GM13977 (cell line): ENCODE measurements at places on chromosomes 3 and 15.

DNA sequence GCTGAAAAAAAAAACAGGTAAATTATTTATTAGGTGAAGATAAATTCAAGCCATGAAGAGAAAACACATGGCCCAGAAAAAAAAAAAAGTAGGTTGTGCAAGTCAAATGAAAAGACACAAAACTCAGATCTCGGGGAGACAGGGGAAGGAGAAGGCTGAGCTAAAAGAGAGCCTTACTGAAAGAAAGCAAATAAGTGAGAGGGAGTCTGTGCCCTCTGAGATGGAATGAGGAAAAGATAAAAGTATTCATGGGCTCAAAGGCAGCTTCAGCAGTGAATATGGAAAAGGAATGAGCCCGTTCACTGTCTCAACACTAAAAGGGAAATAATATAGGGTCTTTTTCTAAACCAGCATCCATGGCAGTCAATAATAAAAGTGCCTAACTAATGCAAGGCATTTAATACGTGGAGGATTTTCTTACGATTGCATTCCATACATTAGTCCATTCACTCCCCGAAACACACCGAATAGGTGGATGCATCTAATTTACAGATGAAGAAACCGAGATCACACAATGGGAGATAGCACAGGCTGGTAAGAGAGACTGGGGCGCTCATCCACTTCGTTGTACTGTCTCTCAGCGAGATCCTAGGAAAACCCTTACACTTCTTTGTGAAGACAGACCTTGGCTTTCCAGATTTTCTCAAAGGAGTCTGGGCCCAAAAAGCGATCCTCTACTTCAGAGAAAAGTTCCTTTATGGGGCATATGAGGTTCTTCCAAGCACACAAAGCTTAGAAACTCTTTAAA lies 1.1 kb downstream of the TFDP2 start:
- no peak for DNase-seq

DNA sequence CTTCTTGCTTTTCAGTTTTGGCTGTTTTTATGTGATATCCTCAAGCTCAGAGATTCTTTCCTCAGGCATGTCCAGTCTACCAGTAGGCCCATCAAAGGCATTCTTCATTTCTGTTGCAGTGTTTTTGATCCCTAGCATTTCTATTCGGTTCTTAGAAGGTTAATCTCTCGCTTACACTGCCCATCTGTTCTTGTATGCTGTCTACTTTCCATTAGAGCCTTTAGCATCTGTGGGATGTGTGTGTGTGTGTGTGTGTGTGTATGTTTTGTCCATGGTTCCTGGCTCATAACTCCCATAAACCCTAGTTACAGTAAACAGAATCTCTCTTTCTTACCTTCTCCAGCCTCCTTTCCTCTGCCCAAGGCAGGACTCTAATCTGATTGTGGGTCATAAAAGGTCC lies 5.1 kb upstream of the SLC22A13 start:
- no peak for DNase-seq

GRCh38 chr15:89632563-89633430 lies 22.5 kb downstream of the KIF7 start:
- DNase-seq: peak; percentile 21

DNA sequence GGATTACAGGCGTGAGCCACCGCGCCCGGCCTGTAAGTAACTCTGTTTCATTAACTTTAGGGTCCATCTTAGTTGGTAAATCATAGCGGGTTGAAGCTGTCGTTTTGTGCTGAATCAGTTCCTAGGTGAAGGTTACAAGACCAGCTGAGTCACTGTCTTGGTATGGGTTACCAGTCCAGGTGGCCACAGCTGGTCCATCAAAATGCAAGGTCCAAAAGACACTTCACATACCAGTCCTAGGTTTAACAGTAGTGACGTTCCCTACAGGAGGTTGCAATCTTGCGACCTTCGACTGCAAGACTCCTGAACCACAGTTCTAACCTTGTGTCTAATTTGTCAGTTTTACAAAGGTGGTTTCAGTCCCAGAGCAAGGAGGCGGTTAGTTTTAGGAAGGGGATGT lies 160.1 kb upstream of the ATP10A start:
- no peak for DNase-seq

DNA sequence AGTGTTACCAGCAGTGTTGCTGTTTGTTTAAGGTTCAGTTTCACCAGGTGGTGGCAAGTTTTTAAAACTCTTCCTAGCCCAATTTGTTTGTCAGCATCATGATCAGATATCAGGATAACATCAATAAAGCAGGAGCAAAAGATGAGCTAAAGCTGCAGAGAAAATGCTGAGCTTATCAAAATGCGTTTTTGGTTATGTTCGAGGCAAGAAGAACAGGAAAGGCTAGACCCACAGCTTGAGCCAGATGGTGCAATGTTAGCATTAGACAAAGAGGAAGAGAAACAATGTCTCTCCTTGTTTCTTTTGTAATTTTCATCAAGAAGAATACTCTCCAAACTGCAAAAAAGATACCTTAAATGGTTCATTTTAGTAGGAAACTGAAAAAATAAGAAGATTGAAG lies 66.2 kb downstream of the THRB start:
- no peak for DNase-seq

DNA sequence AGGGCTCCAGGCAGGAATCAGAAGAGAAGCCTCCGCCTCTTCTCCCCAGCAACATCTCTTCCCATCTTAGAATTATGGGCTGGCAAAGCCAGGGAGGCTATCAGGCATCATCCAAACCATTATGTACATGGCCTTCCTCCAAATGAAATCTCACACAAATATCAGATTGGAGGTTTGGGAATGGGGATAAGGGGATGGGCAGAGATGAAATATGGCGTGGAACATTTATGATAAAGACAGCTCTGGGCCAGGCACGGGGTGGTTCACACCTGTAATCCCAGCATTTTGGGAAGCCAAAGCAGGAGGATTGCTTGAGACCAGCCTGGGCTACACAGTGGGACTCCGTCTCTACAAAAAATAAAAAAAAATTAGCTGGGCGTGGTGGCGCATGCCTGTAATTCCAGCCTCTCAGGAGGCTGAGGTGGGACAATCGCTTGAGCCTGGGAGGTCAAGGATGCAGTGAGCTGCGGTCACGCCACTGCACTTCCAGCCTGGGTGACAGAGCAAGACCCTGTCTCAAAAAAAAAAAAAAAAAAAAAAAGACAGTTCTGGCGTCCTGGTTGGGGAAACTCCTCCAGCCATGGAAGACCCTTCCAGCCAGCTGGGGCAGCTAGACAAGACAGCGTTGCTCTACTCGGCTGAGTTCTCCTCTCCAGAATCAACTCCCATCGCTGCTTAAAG lies 36.6 kb downstream of the CPN2 start:
- no peak for DNase-seq

GRCh38 chr3:115520651-115521245 lies 102.6 kb upstream of the GAP43 start:
- DNase-seq: no peak

DNA sequence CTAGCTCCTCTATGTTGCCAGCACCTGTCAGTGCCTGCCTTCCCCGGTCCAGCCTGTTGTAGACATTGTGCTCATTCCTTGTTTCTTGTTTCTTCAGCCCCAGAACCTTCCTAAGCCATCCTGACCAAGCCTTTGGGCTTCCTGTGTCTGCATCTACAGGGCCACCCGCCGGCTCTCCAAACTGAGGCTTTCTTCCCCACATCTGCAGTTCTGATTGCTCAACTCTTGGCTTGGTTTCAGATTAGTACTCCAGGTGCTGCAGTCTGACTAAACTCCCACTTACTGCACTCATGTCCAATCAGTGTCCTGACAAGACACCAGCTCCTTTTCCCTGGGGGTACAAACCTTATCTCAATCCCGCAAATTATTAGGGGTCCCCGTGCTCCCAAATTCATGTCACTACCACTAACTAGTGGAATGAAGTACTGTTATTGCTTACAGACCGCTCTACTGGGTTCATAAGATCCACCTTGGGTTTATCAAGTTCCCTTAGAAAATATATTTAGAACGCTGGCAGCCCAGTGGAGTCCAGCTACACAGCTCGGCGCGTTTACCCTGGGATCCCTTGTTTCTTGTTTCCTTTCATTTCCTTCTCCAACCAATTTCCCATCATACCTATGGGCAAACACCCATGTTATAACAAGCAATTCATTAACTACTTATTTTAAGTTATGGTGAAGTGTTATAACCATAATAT lies 114.2 kb upstream of the TJP1 start:
- DNase-seq: no peak

DNA sequence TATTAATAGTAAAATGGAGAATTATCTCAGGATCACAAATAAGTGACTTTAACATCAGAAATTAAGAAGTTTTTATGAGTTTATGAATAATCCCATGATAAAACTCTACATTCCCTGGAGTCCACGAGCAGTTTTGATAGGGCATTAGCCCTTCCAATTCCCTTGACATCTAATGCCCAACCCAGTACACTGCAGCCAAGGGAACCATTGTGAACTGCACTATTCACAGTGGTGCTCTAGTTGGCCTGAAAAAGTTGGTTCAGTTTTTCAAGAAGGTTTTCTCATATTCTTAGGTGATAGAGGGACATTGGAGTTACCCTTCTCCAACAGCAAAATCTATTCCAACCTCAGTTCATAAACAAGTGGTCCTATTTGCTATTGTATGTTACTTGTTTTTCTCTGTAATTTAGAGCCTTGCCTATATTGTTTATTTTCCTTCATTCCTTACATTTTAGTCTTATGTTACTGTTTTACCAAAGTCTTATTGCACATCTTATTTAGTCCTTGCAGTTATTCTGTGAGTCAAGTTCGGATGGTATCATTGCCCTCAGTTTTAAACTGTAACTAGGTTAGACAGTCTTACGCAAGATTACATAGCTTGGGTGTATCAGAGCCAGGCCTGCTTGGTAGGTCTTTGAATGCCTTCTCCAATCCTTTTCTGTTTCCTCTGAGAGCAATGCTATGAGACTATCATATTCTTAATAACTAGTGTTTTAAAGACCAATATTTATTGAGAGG lies 57.9 kb upstream of the SAMMSON start:
- no peak for DNase-seq

- DNase-seq: no peak
Observed at GRCh38 chr15:69380100-69380725, 33.9 kb upstream of the KIF23 start.

- no peak for DNase-seq
Observed at GRCh38 chr15:42033214-42033873, 12.5 kb upstream of the PLA2G4E start.

GRCh38 chr3:140145528-140145927 lies 210.5 kb downstream of the CLSTN2 start:
- no peak for DNase-seq

- no peak for DNase-seq
Observed at GRCh38 chr3:195209083-195209846, 61.7 kb downstream of the XXYLT1 start.

DNA sequence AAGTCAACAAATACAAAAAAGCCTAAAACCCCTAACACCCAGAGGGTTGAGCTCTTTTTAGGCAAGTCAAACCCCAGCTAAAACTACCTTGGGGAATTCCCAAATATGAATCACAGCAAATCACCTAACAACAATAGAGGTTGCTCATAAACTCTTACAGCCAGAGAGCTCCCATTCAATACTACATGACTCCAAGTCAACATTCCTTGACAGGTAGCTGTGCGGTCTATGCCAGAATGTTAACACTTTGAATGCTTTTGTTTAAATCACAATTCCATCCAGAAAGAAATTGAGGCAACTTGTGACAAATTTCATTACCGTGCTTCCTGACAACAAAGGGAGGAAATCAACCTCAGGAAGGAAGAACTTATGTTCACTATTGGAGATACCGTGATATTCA lies 7.5 kb upstream of the UACA start:
- DNase-seq: peak; percentile 21

DNA sequence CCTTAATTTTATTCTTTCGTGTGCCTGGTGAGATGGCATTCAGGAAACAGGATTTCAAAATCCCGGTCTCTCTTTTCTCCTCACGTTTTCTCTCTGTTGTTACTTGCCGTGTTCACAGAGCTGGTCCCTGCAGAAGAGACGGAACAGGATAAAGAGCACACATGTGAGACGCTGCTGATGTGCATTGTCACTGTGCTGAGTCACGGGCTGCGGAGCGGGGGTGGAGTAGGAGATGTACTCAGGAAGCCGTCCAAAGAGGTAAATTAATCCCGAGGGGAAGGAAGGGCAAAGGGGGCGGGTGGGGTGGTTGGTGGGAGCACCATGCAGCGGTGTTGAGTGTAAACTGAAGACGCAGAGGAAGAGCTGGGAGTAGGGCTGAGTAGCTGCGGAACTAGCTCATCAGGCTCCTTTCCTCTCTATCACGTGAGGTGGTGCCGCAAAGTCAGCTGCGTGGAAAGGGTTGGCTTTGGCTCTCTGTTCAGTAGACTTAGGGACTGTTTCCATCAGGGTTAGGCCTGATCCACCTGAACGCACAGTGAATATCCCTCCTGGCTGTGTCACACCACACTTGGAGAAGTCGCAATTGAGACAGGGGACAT lies 164.8 kb upstream of the BHLHE40 start:
- DNase-seq: no peak

- no peak for DNase-seq
Observed at GRCh38 chr3:4689021-4689420, 195.9 kb downstream of the ITPR1 start.

- no peak for DNase-seq
Observed at GRCh38 chr15:60371175-60372051, 26.4 kb downstream of the ANXA2 start.

DNA sequence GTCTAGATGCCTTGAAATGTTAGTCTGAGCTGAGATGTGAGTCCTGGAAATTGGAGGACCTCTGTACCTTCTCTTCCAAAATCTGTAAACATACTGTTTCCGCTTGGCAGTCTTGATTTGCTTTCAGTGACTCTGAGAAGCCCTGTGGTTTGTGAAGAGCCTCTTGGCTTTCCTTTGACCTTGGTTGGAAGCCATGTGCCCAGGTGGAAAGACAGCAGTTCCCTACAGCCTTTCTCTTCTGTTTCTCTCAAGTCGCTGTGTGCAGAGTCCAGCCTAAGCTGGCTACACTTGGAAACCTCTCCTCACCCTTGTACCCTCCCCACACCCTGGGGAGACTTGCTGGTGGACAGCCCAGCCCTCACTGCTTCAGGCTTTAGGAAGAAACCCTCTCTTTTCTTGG lies 129.8 kb upstream of the CTDSPL start:
- no peak for DNase-seq

DNA sequence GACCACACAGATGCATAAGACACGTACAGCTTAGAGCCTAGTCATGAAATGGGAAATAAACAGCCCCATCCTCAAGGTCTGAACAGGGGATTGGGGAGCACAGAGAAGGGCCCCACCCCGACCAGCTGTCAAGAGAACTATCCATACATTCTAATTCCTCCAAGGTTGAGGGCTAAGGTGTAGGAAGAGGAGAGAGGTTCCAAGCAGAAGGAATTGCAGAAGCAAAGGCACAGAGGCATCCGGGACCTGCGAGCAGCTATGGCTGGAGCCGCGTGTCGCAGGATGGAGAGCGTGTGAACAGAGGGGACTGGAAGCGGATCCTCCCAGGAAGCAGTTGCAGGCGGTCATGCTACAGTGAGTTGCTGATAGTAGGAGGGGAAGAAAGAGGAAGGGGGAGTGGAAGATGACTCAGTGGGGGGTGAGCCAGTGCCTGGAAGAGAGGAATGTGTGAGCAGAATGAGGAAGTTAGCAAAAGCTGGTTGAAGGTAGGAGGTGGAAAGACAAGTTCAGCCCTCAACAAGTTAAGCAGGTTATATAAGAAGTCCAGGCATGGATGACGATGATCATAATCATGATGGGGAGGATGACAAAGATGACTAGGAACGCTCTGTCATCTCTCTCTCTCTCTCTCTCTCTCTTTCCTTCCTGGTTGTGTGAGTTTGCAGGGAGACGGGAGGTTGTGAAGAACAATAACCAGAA lies 89.7 kb downstream of the LIPC start:
- no peak for DNase-seq
